ENCODE measurements at places on chromosomes 6 and 20.

DNA sequence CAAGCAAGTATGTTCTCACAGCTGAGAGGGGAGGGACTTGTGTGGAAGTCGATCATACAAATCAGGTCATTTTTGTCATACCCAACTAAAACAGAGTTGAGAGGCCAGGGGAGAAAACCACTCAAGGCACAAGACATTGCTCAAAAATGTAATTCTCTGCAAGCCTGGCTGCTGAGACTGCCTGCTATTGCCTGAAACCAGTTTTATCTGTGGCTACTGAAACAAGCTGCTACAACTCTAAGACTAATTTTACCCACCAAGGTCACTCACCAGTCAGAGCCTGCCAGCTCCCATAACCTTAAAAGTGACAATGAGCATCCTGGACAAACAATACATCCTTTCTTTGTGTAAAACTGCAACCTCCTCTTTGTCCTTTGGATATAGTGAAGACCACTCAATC, 54.1 kb upstream of the CST7 start:
- no peak for DNase-seq

GRCh38 chr20:35660122-35660937, 4.4 kb downstream of the CPNE1 start:
- peak; percentile 72 for DNase-seq

GRCh38 chr20:46123482-46124245, 5.5 kb downstream of the CD40 start:
- DNase-seq: no peak

GRCh38 chr6:128446497-128446896, 73.9 kb downstream of the PTPRK start:
- no peak for DNase-seq

DNA sequence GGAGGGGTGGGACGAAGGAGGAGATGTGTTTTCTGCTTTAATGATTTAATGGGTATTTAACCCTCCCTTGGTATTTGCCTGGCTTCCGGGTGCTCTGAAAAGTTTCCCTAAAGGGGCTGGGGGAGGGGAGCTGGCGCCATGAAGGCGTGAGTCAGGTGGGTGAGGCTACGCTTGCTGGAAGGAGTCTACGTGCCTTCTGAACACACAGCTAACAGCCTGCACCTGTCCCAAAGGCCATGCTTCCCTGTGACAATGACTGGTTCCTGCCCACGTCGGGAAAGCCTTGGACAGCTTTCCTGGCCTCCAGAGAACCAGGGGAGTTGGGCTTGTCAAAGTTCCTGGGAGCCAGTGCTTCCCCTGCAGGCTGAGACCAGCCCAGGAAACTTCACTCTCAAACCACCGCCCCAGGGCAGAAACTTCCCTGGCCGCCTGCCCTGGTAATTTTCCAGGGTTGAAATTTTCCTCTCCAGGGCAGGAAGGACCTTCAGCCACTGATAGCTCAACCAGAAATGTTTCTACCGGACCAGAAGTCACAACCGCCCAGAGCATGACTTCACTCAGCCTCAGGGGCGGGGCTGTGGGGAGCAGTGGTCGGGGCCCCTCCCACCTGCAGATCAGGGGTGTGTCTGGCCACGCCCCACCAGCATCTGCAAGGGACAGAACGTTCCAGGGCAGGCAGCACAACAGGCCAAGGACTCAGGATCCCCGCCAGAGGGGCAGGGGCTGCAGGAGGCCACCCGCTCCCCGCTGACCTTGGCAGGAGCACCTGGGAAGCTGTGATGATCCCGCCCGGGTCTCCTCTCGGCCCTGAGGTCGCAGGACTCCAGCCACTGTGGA, 18.6 kb upstream of the SLCO4A1 start:
- DNase-seq: peak; percentile 94

DNA sequence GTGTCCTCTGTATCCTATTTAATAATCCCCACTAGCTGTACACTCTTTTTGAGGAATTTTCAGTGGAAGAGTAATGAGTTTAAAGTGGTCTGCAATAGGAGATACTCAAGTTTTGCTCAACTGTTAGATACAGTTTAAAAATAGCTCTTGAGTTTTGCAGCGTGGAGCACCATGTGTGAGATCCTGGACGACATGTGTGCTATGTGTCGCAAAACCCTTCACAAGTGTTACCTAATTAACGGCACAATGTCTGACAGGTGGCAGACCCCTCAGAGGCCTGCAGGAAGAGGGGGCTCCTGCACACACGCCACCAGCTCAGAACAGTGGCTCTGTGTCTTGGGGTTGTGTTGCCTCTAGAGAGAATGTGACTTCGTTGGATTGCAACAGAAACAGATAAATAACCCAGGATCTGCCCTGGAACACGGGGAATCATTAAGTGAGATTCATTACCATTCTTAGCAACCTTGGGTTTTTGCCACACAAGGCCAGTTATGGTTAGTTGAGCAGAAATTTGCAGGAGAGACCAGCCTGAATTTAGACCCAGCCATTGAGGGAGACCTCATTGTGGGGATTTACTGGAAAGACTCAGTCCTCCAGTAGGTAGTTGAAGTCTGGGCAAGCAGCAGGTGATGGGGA, 73.8 kb downstream of the SASH1 start:
- no peak for DNase-seq

DNA sequence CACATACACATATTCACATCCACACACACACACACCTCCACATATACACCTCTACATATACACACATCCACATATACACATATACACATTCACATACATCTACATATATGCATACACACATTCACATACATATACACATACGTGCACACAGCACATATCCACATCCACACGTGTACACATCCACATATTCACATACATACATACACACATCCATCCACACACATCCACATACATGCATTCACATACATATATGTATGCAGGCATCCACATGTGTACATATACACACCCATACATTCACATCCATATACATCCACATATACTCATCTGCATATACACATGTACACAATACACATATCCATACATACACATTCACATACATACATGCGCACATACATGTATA, 25.6 kb upstream of the NKX2-2 start:
- no peak for DNase-seq

DNA sequence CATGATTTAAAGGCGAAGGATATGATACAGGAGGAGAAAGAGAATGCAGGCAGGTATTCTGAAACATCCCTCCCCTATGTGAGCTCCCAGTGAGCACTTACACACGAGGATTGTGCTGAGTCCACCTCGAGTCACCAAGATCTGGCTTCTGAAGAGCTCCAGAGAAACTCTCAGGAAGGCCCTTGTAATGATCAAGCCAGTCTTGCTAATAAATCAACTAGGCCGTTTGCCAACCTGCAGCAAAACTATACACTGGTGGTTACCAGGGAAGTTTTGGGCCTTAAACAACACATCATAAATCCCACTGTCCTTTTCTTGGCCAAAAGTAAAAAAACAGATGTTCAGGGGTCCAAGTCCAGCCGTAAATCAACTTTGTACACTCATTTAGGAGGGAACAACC, 79.2 kb downstream of the STXBP5 start:
- DNase-seq: peak; percentile 17

Data from activated CD4-positive, alpha-beta memory T cell treated with anti-CD3 and anti-CD28 coated beads for 36 hours (primary cell).